Activated T-helper 1 cell treated with anti-CD3 and anti-CD28 coated beads, Interleukin-12 subunit alpha, Interleukin-12 subunit beta, Interleukin-2, Interleukin-4 antibody, amounts not matched to agents 30 ng/mL and 10 ng/mL and 1 ng/mL, durations not matched to agents 14 hours and 24 hours and 36 hours (primary cell): ENCODE measurements at places on chromosomes 11 and 22.

DNA sequence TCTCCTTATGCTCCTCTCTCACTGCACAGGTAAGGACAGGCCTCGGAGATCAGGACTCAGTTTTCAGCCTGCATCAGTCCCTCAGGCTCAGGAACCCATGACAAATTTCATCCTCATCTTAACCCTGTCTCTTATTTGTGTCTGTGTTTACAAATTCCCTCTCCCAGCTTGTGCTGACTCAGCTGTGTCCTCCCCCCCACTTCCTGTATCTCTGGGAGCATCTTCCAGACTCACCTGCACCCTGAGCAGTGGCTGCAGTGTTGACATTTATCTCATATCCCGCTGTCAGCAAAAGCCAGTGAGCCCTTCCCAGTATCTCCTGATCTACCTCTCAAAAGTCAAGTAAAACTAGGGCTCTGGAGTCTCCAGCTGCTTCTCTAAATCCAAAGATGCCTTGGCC, 65.6 kb upstream of the VPREB1 start:
- no peak for DNase-seq

GRCh38 chr11:47378836-47379170, 456 bp upstream of the SPI1 start:
- no peak for DNase-seq

GRCh38 chr11:61061081-61061826, 41.0 kb upstream of the CD5 start:
- DNase-seq: peak; percentile 76

- DNase-seq: no peak
These were observed 729.0 kb downstream of the FAM181B start for GRCh38 chr11:82004537-82005213.

- DNase-seq: no peak
These were observed 180.8 kb upstream of the CCDC179 start for GRCh38 chr11:23041001-23041503.

GRCh38 chr22:26481694-26482093, 1.9 kb downstream of the HPS4 start:
- DNase-seq: no peak

DNA sequence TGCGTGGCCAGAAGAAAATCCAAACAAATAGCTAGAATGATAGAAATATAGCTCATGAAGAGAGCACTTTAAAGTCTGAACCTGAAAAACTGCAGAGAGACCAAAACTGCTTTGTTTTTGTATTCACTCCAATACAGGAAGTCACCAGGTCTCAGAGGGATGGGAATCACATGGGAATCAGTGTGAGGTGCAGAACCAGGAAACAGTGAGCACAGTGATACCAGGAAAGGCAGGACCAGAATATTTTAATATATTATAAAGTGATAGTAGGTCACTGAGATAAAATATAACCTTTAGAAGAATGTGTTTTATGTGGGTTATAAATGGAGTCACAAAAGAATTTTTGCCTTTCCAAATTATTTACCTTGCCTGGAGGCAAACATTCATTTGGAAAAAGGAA, 277.3 kb downstream of the CASP12 start:
- DNase-seq: no peak

- peak; percentile 53 for DNase-seq
These were observed 75.3 kb downstream of the FBLN1 start for GRCh38 chr22:45577746-45578523.

- DNase-seq: no peak
These were observed 563.0 kb downstream of the MIAT start for GRCh38 chr22:27220339-27220738.

DNA sequence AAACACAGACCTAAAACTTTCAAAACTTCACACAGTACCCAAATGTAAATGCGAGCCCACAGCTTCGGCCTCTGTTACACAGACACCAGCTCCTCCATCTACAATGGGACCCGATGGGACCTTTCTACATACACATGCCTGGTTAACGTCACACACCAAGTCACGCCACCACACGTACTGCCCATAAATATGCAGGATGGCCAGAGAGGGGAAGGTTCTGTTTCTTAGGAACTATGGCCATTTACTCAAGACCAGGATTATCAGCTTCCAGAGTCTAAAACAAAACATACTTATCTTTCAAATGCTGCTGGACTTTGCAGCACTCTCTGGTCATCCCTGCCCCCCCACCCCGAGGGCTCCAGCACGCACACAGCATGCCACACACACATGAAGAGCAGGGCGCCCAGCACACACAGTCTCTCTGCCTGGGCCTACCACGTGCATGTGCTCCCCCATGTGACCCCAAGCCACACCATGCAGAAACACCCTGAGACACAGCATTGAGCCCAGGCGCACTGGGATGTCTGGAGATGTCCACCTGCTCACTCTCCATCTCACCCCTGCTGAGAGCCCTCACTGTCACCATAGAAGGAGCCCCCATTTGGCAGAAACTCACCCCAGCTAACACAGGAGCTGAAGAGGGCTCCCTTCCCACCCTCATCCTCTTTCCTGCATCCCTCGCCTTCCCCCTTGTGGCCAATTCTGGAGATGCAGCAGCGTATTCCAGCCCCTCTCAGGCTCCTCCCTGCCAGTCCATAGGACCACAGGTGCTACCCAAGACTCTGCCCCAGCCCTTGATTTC, 61.8 kb downstream of the SLC22A12 start:
- peak; percentile 47 for DNase-seq

DNA sequence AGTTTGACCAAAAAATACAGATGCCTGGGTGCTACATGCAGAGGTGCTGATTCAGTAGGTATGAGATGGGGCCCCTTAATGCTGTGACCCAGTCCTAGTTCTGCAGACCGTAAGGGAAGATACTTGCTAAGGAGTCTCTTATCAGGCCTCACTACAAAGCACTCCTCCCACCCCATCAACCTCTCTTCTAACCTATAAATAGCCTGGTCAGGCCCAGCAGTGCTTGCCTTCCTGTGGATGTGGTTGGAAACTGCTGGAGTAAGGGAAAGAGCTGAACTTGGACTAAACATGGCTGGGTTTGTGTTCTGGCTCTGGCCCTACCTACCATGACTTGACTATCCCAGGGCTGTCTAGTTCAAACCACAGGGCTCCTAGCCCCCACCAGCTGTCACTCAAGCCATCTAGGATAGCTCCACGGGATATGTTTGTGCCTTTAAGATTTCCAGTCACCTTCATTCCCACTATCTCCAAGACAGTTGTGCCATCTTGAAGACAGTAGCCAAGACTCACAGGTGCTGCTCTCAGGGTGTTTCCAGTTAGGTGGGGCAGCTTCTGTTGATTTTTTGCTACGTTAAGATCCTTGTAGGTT, 9.5 kb upstream of the DKK3 start:
- DNase-seq: no peak

DNA sequence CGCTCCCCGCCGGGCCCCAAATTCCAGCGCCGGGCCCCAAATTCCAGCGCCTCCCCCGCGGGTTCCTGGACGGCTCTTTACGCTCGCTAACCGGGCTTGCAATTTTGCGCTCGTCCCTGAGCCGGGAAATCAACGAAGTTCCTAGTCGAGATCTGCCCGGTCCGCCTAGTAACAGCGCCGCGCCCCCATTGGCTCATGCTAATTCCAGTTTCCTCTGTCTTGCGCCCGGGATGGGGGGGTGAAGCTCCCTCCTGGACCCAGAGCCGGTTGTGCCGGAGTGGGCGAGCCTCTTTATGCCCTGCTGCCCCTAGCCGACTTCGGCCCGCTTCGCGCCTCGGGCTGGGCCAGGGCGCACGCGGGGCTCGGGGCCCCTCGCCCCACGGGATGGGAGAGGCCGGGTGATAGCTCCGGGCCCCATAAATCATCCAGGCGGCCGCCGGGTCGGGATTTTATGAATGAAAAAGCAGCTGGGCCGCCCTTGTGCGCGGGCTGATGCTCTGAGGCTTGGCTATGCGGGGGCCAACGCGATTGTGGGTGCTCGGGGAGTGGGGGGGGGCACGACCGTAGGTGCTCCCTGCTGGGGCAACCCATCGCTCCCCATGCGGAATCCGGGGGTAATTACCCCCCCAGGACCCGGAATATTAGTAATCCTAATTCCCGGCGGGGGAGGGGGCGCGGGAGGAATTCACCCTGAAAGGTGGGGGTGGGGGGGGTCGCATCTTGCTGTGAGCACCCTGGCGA, 1.8 kb upstream of the CCND1 start:
- DNase-seq: no peak

DNA sequence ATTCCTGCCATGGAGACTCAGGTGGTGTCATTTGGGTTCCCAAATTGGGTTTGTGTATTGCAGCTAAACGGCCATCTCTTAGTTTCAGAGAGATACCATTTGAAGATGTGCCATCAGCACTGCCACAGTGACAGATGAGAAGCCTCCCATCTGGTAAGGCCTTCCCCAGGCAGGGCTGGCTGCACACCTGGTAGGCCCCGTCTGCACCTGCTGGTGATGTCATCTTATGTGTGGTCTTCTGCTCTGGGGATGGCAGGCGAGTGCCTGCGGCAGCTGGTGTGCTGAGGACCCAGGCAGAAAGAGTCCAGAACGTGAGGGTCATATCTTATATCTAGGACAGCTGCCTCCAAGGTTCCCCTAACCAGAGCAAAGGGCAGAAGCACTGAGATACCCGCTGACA, 100.6 kb downstream of the CSNK2A3 start:
- no peak for DNase-seq

DNA sequence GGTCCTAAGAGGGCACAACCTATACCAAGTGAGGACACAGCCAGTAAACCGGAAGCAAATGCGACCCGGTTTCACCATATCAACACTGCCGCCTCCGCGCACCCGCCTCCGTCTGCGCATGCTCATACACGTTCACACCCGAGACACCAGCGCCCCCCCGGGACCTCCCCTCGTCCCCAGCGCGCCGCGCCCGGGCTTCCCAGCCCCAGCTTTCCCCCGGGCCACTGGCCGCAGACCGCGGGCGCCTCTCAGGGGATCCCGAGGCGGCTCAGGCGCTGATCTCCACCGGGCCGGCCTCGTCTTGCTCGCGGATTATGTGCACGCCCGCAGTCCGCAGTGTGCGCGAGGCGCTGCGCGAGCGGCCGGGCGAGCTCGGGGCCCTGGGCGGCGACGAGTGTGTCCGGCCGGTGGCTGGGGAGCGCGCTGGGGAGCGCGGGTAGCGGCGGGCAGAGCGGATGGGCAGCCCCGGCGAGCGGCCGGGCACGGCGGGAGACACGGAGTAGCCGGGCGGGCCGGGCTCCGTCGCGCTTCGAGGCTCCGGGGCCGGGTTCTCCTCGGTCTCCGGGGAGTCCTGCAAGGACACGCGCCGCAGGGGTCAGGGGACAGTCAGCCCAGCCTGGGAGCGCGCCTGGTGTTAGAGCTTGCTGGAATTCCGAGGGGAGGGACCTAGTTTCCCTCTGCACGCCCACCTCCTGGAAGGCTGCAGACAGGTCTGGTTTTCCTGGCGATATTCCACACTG, 2.0 kb downstream of the HEPN1 start:
- DNase-seq: peak; percentile 62
